ENCODE measurements at places on chromosomes 1 and 21.
A peak's percentile ranks its signal among the peaks of the same experiment; 100 is the strongest.

- no peak for DNase-seq
Observed at GRCh38 chr1:10767282-10767681, 29.2 kb downstream of the CASZ1 start.

DNA sequence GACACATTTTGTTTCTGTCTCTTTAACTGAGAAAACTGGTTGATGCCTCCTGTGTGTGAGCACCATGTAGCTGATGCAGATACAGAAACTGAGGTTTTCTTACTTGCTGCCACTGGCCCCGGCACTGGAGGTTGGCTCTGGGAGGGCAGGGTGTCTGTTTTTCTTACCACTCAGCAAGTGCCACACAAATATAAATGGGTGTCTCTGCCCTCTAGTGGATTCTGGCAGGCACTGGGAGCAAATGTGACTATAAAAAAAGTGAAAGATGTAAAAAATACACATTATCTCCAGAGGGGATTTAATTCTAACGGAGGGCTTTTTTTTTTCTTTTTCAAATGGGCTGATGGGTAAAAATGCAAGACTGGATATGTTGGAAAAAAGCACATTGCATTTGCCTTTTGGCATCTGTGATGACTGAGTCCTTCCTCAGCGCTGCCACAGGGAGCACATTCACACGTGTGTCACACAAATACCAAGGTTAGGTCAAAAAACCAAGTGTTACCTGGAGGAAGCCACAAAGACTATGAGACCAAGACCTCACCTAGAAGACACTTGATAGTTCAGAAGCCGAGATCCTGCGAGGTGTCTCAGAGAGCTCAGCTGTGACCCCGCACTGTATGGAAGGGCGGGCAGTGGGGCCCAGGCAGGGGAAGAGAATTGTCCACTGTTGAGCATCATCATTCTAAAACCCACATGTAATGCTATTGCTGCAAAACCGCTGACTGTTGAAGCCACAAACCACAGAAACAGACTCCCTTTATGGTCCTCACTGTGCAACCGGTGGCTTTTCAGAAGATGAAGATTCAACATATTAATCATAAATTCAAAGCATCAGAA is 18.9 kb downstream of the PGBD2 start:
- no peak for DNase-seq

DNA sequence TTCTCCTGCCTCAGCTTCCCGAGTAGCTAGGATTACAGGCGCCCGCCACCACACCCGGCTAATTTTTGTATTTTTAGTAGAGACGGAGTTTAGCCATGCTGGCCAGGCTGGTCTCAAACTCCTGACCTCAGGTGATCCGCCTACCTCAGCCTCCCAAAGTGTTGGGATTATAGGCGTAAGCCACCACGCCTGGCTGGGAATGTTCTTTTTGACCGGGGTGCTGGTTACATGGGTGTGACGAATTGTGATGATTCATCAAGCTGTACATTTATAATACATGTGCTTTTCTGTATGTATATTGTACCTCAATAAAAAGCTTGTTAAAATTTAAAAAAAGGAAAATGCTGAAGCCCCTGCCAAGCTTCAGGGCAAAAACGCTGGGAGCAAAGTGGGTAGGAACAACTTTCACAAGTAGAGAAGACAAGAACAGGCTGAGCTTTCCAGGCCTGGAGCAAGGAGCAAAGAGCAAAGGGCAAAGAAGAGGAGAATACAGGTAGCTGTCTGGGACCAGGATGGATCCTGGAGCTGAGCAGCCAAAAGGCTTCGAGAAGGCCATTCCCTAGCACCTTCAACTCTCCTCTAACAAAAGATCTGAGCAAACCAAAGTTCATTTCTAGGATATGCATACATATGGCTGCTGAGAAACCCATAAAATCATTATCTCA is 20.5 kb upstream of the YRDC start:
- DNase-seq: no peak

GRCh38 chr1:38059635-38060250 is 13.2 kb upstream of the POU3F1 start:
- DNase-seq: no peak

- no peak for DNase-seq
Observed at GRCh38 chr21:42925114-42925926, at the start of gene ERVH48-1. ERVH48-1 (minus strand) TSS chr21:42925630; CDS start chr21:42919006, 6,624 bp downstream.

GRCh38 chr21:45152265-45152746 is 77.9 kb downstream of the ADARB1 start:
- DNase-seq: no peak

DNA sequence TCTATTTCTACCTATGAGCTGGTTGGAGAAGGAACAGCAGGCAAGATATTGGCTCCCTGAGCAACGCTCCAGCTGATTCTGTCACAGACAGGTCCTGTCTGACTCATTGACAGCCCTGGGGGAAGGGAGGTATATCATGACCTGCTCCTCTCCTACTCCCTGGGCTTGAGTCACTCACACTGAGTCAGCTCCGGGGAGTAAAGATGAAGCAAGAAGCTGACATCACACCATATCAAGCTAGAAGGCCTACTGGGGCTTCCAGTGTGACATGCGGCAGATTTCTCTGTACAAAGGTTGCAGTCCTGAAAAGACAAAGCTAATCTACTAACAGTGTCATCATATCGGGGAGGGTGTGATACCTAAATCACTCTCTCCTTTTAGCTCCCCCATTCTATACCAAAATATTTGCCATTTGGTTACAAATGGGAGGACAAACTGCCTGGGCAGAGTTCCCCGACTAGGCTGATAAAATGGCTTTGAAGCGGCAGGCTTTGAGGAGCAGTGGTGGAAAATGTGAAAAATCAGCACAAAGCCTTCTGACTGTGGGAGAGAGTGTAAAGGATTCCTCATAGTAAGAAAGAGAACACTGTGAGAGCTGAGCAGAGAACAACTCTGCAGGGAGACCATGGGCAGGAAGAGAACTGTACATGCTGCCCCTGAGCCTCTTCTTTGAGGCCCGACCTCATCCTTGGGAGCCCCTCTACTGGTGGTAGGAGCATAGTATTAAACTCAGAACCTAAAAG is 15.5 kb downstream of the PI4KB start:
- peak; percentile 99 for DNase-seq

Measured in GM04504 (cell line).